NCI-H510A treated with DMSO at 0.1 percent for 48 hours (cell line): ENCODE measurements at places on chromosomes 4 and X.
A peak's percentile ranks its signal among the peaks of the same experiment; 100 is the strongest.

DNA sequence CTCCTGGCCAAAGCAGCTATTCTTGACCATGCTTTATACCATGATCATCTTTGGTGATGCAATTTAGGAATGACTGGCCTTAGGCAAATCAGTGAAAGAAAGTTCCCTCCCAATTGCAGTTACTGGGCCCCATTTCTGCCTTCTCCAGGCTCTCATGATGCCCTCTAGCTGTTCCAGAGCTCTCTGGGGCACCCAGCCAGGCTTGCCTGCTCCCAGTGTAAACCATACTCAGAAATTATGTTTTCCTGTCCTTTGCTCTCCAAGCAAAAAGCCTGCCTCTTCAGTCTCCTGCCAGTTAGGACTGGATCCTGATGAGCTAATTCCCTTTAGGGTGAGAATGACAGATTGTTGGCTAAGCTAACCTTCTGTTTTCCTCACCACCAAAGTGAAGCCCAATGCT, 85.3 kb upstream of the RBPJ start:
- DNase-seq = peak; percentile 21

- no peak for DNase-seq
These were observed 52.8 kb downstream of the NPFFR2 start for GRCh38 chr4:72084587-72085011.

DNA sequence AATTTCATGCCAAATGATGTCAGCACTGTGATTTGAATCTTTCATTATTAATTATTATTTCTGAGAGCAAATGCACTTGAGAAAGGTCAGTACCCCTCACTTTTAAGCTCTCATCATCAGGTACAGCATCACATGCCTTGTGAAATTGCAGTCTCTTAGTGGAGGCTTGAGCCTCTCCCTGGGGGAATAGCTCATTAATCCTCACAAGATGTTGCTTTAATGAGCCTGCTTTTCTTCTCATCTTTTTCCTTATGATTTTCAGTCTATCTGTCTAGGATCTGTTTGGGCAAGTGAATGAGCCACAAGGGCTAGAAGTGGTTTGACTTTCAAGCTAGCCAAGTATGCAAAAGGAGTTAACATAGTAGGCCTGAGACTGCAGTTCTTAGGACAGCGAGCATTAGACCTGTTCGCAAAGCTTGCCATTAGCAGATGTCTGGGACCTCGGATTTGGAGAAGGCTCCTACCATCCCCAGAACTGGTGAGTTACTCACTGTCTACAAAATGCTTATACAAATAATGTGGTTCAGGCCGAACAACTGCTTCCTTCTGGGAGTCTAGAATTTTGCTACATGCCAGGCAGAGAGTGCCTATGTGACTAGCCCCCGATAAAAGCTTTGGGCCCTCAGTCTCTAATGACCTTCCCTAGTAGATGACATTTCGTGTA, 174.5 kb downstream of the IL15 start:
- DNase-seq = no peak

DNA sequence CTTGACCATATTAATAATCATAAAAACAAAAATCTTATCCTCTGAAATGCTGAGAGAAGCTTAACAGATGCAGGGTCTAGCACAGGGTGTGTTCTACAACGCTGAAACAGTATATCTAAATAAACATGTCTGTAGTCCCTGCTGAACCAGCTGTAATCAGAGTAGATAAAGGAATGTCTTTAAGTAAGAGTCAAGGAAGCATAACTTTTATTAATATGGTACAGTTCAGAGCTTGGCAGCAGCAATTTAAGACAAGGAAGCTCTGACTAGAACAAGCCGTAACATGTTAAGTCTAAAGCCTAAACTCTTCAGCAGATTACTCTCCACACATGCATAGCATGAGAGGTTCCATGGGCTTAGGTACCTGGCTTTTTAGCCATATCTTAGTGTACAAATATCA, 36.1 kb downstream of the NFKB1 start:
- DNase-seq = no peak

DNA sequence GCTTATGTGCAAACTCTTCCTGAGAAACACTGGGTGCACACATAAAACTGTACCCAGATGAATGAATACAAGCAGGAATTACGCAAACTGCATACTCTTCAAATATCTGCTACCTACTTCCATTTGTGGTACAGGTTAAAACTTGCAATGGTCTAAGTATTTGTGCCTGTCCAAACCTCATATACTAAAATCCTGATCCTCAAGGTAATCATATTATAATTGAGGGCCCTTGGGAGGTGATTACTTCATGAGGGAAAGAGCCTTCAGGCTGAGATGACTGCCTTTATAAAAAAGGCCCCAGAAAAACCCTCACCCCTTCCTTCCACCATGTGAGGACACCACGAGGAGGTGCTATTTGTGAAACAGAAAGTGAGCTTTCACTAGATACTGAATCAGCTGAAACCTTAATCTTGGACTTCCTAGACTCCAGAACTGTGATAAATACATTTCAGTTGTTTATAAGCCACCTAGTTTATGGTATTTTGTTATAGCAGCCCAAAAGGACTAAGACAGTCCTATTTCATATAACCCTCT, 1977.2 kb downstream of the PCDH7 start:
- DNase-seq = no peak

- no peak for DNase-seq
These were observed 72.1 kb downstream of the ARHGEF38 start for GRCh38 chr4:105624530-105624929.

- DNase-seq = no peak
These were observed 48.5 kb upstream of the FRMPD4 start for GRCh38 chrX:12089740-12090139.

DNA sequence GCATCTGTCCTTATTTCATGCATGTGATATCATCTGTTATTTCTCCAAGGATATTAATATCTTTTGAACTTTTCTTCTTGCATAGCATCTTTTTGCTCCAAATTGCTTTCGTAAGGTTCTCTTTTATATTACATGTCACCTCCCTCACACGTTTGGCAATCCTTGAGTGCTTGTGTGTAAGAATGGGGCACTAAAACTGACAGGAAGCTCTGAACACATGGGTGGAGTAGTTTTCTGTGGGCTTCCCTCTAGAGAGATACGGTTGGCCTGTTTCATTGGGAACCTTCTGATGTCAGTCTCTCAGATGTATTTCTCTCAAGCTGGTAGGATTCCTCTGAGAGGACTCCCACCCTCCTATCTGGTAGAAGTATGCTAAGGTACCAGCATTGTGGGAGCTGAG, 223.0 kb downstream of the MID1 start:
- DNase-seq = no peak
